ENCODE measurements at places on chromosomes 3 and 15. TPM values are rescaled to one million over a fixed set of nuclear protein-coding genes. Genes with fewer than 3 reads are reported as not detected.

Gene RBPMS2
- total RNA-seq: 2.0 TPM

Gene PTPN9
- total RNA-seq: 138 TPM

Gene ERC2
- total RNA-seq: 48.3 TPM

Gene DVL3
- total RNA-seq: 213 TPM

Gene GDPGP1
- 7.4 TPM for total RNA-seq

Gene TMEM202
- not detected for total RNA-seq

Gene LMOD3
- not detected for total RNA-seq

Gene MYO5A
- total RNA-seq: 61.0 TPM

Gene MAP4
- total RNA-seq: 319 TPM

Gene PLXNA1
- total RNA-seq: 110 TPM

Gene TEX55
- not detected for total RNA-seq

Gene HSPBAP1
- 18.6 TPM for total RNA-seq

Gene VPS13C
- total RNA-seq: 93.8 TPM

Gene MYRIP
- 1.8 TPM for total RNA-seq

Gene THSD4
- total RNA-seq: 12.3 TPM

Gene CHL1
- 35.5 TPM for total RNA-seq

Gene PDCD6IP
- 226 TPM for total RNA-seq

Gene LACTB
- 20.1 TPM for total RNA-seq

Gene DTX3L
- 0.20 TPM for total RNA-seq

Gene DAZL
- total RNA-seq: 0.51 TPM

Gene EPHB3
- total RNA-seq: 5.0 TPM

Gene UTS2B
- total RNA-seq: not detected

Gene TLR9
- 0.37 TPM for total RNA-seq
